RWPE2 (cell line): ENCODE measurements at places on chromosomes 12 and 14.

DNA sequence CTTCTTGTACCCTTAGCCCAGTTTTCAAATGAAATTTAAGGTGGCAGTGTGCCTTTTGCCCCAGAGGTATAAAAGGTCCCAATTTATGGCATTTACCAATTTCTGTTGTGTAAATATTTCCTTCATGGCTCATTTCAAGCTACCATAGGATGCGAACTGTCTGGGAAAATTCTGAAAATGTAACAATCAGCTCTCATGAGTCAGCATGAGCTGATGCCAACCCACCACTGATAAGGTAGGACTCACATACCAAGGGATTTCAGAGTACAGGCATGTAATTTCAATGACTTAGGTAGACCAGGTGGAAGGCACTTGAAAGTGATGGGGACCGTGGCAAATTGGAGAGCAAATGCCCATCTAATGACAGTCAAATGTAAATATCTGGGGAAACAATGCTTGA, 169.5 kb downstream of the TTC8 start:
- H3K36me3 ChIP-seq, result no peaks in the 10 kb centered on the region
- no peak overlapping the region for H3K4me3 ChIP-seq
- DNase-seq, result no peak
- peak overlapping the region; percentile 82 for H3K27ac ChIP-seq
- peaks cover 26% of the 10 kb centered on the region for H3K4me1 ChIP-seq

DNA sequence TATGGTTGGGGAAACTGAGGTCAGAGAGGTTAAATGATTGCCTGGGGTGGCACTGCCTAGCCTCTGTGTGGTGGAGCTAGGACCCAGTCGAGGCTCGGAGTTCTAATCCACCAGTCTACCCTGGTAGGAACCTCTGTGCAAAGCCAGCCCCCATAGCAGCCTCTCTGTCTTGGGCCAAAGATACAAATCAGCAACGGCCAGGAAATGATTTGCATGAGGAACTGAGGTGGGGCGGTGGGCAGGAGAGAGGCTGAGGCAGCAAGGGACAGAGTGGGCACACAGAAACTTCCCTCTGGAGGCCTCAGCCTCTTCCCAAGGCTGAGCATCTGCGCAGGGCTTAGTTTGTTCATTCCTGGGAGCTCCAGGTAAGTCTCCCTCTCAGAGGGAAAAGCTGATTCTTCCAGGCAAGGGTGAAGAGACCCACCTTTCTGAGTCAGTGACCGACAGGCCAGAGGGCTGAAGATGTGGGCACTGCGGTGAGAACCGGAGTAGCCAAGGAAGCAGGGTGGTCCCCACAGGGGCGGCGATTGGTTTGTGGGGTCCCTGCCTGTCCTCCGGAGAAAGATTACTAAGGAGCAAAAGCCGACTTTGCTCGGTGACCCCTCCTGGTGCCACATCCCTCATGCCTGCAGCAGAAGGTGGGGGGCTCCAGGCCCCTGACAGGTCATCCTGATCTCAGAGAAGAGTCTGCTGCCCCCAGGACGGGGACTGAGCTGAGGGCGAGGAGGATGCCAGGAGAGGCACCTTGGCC, 134.6 kb downstream of the CACNA1C start:
- no peak for DNase-seq
- peaks cover 15% of the 10 kb centered on the region for H3K27me3 ChIP-seq
- H3K27ac ChIP-seq, result no peak overlapping the region
- no peaks in the 10 kb centered on the region for H3K4me1 ChIP-seq
- no peak overlapping the region for H3K4me3 ChIP-seq

- H3K27ac ChIP-seq, result no peak overlapping the region
- DNase-seq, result no peak
- H3K36me3 ChIP-seq, result no peaks in the 10 kb centered on the region
- H3K4me1 ChIP-seq, result peaks cover 4% of the 10 kb centered on the region
These were observed 1052.8 kb upstream of the TMEM132C start for GRCh38 chr12:127214186-127214585.

DNA sequence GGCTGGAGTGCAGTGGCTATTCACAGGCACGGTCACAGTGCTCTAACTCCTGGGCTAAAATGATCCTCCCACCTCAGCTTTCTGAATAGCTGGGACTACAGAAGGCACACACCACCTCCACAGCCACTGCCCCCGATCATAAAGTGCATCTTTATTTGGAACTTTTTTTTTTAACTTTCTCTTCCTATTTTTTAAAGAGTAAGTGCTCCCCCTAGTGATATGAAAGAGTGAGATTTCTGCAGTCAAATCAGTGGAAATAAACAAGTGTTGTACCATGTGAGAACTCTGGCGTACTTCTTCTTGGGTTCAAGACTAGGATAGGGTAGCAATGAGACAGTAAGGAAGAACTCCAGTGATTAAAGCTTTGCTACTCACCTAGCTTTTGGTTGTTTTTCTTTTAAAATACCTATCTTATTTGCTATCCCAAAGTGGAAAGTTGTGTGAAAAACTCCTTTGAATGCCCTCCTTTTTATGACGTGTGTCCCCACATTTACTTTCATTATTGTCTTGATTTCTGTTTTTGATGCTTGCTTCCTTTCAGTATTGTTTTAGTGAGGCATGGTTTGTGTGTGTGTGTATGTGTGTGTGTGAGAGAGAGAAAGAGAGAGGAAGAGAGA, 6.6 kb downstream of the PPP4R4 start:
- H3K27ac ChIP-seq, result no peak overlapping the region
- peaks cover 27% of the 10 kb centered on the region for H3K4me1 ChIP-seq
- H3K27me3 ChIP-seq, result no peaks in the 10 kb centered on the region
- peaks cover 5% of the 10 kb centered on the region for H3K36me3 ChIP-seq
- H3K4me3 ChIP-seq, result no peak overlapping the region
- DNase-seq, result no peak

DNA sequence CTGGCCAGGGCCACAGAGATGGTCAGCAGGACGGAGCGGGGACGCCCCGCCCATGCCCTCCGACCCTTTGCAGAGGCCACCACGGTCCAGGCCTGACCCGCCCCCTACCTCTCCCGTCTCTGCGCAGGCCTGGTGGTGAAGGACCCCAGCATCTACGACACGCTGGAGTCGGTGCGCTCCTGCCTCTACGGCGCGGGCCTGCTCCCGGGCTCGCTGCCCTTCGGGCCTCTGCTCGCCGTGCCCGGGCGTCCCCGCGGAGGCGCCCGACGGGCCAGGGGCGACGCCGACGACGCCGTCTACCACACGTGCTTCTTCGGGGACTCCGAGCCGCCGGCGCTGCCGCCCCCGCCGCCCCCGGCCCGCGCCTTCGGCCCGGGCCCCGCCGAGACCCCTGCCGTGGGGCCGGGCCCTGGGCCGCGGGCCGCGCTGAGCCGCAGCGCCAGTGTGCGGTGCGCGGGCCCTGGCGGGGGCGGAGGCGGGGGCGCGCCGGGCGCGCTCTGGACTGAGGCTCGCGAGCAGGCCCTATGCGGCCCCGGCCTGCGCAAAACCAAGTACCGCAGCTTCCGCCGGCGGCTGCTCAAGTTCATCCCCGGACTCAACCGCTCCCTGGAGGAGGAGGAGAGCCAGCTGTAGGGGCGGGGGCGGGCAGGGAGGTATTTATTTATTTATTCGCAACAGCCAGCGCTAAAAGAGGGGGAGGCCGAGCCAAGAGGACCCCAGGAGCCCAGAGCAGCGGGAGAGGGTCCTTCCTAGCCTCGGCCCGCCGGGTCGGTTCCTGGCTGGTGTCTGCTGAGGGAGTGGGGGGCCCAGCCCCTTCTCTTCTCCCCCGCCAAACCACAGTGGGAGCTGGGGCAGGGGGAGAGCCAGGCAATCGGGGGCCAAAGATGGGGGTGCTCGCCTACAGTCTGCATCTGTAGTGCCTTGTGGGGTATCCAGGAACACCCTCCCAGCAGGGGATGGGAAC, 8.1 kb downstream of the TAMALIN start:
- no peaks in the 10 kb centered on the region for H3K36me3 ChIP-seq
- H3K4me3 ChIP-seq, result no peak overlapping the region
- H3K27ac ChIP-seq, result no peak overlapping the region
- no peak for DNase-seq
- no peaks in the 10 kb centered on the region for H3K27me3 ChIP-seq

- H3K4me1 ChIP-seq, result no peaks in the 10 kb centered on the region
- no peaks in the 10 kb centered on the region for H3K36me3 ChIP-seq
- H3K27ac ChIP-seq, result no peak overlapping the region
- H3K27me3 ChIP-seq, result peaks cover 5% of the 10 kb centered on the region
- DNase-seq, result no peak
These were observed 29.9 kb upstream of the ZNF641 start for GRCh38 chr12:48380596-48380995.

DNA sequence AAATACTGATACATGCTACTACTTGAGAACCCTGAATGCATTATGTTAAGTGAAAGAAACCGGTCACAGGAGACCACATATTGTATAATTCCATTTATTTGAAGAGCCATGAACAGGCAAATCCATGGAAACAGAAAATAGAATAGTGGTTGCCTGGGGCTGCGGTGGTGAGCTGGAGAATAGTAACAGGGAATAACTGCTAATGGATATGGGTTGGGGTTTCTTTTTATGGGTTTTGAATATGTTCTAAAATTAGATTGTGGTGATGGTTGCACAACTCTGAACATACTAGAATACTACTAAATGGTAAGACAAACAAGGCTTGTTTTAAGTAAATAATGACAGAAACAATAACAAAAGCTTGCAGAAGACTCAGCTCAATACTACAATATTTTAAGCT, 293.0 kb downstream of the BTG1 start:
- no peaks in the 10 kb centered on the region for H3K27me3 ChIP-seq
- H3K4me1 ChIP-seq, result no peaks in the 10 kb centered on the region
- no peak overlapping the region for H3K27ac ChIP-seq

DNA sequence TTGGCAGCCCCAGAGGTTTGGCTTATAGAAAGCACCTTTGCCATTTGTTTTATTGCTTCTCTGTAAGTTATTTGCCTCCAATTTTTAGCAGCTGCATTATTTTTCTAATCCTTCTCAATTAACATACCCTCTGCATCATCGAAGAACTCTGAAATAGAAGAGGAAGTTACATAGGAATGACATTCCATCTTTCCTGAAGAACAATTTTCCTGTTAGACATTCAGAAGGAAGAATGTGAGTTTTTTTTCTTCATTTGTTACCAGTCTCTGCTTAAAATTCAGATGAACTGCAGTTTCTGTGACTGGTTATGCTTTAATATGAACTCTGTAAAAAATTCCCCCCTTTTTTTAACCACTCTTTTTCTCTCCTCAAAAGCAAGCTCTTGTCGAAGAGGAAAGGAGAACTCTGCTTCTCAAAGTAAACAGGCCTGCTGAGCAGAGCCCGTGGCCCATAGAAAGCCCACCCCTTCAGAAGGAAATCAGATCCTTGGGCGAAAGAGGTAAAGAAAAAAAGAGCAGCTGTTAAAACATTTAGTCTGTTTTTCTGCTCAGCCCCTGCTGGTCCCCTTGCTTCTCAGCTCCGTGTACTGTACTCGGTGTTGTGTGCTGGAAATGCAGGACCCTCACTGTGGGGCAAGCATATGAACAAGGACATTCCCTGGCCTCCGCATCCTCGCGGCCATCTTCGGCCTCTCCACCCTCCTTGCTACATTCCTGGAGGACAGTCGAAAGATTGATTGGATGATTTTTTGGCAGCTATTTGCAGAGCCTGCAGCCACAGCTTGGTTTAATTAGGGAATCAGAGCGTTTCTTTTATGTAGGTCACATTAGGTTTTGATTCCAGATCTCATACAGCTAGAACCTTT, 164.4 kb upstream of the LRIG3 start:
- no peak for DNase-seq
- no peaks in the 10 kb centered on the region for H3K36me3 ChIP-seq
- H3K4me1 ChIP-seq, result peaks cover 4% of the 10 kb centered on the region
- no peaks in the 10 kb centered on the region for H3K27me3 ChIP-seq
- no peak overlapping the region for H3K4me3 ChIP-seq

DNA sequence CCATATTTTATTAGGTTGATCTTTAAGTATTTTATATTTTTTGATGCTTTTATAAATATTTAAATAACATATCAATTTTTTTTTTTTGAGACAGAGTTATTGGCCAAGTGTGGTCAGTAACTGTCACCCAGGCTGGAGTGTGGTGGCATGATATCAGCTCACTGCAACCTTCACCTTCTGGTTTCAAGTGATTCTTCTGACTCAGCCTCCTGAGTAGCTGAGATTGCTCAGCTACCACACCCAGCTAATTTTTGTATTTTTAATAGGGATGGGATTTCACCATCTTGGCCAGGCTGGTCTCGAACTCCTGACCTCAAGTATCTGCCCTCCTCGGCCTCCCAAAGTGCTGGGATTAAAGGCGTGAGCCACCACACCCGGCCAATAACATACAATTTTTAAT, 71.1 kb downstream of the FUT8 start:
- no peak for DNase-seq
- H3K27ac ChIP-seq, result no peak overlapping the region
- H3K4me1 ChIP-seq, result peaks cover 3% of the 10 kb centered on the region

- H3K4me1 ChIP-seq, result no peaks in the 10 kb centered on the region
- no peak overlapping the region for H3K4me3 ChIP-seq
- no peaks in the 10 kb centered on the region for H3K27me3 ChIP-seq
- DNase-seq, result no peak
These were observed 257.3 kb downstream of the GRIN2B start for GRCh38 chr12:13724136-13724535.

GRCh38 chr14:75753696-75754095, 92.7 kb downstream of the TTLL5 start:
- DNase-seq, result no peak
- peaks cover 53% of the 10 kb centered on the region for H3K36me3 ChIP-seq
- no peaks in the 10 kb centered on the region for H3K4me1 ChIP-seq

- no peaks in the 10 kb centered on the region for H3K36me3 ChIP-seq
- H3K4me1 ChIP-seq, result peaks cover 6% of the 10 kb centered on the region
- no peak overlapping the region for H3K4me3 ChIP-seq
- no peak for DNase-seq
These were observed 16.1 kb upstream of the NR4A1 start for GRCh38 chr12:52035190-52035589.
